ENCODE measurements at places on chromosomes 2 and 18.

DNA sequence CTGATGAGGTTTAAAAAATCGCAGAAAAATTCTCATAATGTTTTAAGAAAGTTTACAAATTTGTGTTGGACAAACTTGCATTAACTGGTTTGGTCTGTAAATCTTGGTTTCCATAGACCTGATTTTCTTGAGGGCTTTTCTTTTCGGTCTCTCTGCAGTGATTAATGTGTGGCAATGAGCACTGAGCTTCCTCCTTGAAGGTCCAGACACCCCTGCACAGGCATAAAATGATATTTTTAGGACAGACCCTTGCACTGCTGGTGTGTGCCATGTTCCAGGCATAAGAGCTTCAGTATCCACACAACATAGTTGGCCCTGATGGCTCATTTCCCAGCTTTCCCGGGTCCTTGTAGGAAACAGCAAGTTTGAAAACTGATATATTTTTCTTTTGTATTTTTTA is 33.7 kb downstream of the MRPL33 start:
- no peak for DNase-seq

DNA sequence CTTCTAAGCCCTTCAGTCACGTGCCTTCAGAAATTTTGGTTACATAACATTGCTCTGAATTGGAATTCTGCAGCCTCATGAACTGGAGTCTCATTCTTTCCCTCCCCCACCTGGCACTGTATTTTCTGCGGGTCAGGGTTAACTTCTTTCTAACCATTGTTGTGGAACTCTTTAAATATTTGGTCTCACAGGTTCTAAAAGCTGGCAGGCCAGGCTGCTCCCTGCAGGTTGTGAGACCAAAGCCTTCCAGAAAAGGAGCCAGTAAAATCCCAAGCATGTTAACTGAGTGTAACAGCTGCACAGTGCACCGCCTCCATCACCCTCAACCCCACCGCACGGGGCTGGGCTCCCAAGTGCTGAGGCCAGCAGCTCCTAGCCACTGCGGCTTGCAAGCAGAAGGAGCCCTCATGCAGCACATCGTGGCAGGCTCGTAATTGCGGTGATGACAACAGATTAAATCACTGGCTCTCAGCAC is 174.1 kb upstream of the ALPP start:
- DNase-seq, result peak; percentile 21

DNA sequence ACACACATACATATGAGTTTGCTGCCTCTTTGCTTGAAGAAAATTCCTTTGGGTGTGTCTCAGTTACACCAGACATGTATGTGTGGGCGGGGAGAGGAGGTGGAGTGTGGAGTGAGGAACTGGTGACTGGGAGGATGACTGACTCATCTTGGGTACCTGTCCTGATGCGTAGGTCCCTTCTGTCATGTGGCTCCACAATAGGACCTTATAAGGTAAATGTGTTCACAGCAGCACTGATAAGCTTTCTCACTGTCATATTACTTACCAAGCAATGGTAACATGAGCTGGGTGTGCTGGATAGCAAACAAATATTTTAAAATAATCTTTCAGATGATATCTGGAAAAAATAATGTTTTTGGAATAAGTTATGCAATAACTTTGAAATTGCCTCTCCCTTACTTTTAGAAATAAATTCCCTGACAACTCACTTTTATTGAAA is 45.1 kb downstream of the SLC9A2 start:
- DNase-seq, result no peak

GRCh38 chr2:229689307-229689839 is 25.0 kb downstream of the DNER start:
- no peak for DNase-seq

GRCh38 chr2:48567671-48568070 is 37.7 kb downstream of the STON1 start:
- DNase-seq, result no peak

DNA sequence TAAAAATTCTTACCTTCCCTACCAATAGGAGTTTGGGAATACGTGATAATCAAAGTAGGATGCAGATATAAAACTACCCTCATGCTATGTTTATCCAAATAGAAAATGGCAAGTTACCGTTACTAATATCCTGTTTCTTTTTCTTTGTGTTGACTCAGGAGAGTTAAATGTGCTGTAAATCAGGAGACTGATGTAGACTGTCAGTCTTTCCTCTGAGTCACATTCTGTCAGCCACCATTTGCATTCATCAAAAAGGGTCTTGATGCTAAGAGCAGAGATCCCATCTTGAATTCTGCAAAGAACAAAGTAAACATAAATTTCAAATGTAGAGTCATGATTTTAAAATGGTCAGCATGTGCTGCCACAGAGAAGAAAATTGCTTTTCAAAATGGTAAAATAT is 712.8 kb downstream of the SOCS6 start:
- no peak for DNase-seq

GRCh38 chr2:223613017-223613950 is 11.1 kb upstream of the SCG2 start:
- DNase-seq, result peak; percentile 91

- DNase-seq, result no peak
These were observed 427 bp downstream of the RBKS start for GRCh38 chr2:27889774-27890145.

GRCh38 chr2:38546064-38546463 is 56.7 kb downstream of the HNRNPLL start:
- DNase-seq, result no peak

DNA sequence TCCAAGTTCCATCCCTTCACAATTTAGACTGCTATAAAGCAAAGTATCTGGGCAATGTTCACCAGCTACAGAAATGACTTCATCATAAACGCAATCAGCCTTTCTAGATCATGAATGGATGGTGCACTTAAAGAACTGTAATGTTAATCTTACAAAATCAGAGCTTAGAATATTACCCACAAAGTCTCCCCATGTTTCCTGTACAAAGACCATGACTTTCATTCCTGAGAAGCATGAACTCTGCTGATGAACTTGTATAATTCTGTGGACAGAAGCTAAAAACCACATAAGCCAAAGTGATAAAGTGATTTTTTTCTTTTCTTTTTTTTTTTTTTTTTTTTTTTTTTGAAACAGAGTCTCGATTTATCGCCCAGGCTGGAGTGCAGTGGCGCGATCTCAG is 53.3 kb downstream of the C1D start:
- no peak for DNase-seq

DNA sequence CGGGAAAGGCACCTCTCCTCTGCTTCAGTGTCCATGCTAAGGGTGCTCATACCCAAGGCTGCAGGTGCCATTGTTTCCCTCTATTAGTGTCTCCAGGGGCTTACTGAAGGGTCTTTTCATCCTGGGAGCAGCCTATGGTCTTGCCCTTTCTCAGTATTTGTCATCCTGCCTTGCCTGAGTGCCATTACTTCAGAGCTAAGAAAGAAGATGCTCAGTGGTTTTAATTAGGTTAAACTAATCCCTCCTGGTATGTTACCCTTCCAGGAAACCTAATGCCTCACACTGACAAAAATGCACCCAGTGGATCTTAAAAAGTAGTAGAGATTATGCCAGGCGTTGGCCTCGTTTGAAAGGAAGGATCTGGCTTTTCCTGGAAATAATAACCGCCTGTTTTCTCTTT is 151.4 kb downstream of the LRRTM1 start:
- DNase-seq, result no peak

- no peak for DNase-seq
These were observed 5.6 kb downstream of the REL start for GRCh38 chr2:60886991-60887390.

Measured in ELF-1 (cell line).